NCI-H2171 (cell line): ENCODE measurements at places on chromosomes 12 and 14.

DNA sequence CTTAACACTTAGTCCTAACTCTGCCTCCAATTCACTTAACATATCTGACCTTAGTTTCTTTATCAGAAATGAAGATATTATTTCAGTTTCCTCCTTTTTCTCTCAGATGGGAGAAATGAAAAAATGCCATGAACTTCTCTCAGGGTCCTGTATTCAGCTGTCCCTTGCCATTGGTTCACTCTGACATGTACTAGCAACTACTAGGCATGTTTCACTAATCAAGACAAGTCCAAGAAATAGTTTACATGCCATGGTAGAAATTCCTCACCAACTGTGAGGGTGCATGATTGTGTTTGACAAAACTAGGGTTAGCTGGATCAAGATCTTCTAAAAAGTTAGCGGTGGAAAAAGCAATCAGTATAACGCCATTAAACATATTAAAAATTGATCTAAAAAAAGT lies 7.0 kb upstream of the ATXN7L3B start:
- DNase-seq: no peak

- peak; percentile 38 for DNase-seq
These were observed 42.9 kb downstream of the GPR135 start for GRCh38 chr14:59422069-59422881.

DNA sequence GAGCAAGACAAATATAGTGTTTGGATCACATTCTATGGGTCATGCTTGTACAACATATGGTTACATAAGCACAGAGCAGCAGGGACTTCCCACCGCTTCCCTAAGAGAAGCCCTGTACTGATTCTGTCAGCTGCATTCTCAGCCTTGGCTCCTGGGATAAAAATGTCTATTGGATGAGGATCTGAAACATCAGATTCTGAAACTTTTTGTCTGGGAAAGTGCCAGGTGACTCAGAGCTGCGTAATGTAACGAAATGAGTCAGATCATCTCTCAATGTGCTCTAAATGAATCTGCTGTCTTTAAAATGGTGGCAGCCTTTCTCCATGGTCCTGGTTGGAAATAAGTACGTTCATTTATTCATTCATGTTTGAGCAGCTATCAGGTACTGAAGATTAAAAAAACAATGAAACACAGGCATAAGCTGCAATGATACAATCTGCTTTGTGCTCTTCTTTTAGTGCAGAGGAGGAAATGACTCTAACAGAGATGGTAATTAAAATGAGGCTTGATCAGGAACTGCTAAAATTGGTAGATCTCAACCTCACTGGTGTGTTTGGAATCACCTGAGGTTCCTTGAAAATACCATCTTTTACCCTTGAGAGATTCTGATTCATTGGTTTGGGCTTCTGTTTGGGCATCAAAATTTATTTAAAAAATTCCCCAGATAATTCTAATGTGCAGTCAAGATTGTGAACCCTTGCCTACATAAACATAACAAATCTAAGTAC lies 99.1 kb upstream of the NAP1L1 start:
- DNase-seq: no peak

DNA sequence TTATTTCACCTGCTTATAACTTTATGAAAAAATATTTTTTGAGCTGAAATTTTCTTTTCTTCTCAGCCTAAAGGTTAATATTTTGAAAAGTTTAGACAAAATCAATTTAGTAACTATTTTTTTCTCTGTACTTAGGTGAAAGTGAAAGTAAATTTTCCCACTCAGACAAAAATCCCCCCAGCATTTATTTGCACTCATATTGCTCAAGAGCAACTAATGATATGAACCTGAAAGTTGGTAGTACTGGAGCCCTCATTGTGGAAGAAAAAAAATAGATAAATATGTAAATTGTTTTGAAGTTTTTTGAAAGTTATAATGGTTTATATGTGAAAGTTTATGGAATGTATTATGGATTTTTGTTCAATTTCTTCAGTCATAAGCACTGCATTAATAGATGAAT lies 1005.9 kb upstream of the ATXN7L3B start:
- no peak for DNase-seq
